ENCODE measurements at places on chromosomes 4 and X.

GRCh38 chr4:149048451-149049143, 606.4 kb upstream of the NR3C2 start:
- no peak for DNase-seq

DNA sequence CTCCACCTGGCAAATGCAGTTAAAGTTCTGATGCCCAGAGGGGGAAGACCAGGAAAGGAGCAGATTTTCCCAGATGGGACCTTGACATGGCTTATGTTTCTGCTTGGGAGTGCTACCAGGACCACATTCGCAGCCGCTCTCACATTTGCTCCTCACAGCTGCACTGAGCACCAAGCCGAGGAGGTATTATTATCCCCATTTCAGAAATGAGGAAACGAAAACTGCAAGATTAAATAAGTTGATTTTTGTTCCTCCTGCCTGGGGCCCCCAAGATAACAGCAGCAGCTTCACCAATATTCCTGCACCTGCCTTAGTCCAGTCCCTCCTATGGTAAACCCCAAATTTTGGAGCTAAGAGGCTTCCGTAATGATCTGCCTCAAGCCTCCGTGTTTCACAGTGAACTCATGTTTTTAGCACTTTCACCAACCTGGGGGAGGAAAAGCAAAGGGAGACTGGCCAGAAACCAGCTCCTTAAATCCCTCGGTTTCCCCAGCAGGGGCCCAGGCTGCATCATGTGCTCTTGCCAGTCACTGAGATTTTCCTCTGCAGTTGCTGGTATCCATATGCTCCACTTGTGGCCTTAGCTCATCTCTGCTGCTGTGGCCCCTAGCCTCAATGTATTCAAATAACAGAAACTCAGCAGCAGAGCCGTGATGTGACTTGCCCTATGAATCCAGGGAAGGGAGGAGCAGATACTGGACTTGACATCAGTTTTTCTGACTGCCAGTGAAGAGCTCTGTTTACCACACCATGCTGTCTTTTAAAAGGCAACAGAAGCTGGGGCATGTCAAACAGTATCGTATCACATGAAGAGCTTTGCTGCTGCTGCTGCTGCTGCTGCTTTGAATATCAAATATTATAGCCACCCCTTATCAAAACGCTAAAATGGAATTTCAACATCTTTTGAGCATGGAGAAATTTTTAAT, 95.5 kb upstream of the KLHL13 start:
- DNase-seq, result no peak

GRCh38 chr4:63717384-63717783, 691.9 kb downstream of the TECRL start:
- peak; percentile 7 for DNase-seq

DNA sequence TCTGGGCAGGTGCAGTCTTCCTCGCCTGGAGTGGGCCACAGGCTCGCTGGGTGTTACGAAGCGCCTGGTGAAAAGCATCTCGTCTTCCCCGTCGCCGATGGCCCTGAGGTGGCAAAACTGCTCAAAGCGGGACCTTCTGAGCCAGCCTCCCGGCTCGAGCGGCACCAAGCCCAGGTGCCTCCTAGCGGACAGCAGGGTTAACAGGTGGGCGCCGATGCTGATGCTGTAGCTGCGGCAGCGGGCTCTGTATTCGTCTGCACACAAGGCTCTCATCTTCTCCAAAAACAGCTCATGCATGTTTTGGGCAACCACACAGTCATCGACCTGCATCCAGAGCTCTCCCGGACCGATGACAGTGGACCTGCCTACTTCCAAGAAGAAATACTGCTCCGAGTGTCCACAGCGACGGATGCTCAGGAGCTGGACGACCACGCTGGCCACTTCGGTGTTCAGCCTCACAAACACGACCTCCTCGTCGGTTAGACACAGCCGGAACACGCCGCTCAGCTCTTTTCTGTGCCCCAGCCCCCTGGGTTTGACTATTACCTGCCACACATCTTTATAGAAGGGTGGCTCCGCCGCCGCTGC, 1.2 kb downstream of the IRS4 start:
- peak; percentile 16 for DNase-seq

DNA sequence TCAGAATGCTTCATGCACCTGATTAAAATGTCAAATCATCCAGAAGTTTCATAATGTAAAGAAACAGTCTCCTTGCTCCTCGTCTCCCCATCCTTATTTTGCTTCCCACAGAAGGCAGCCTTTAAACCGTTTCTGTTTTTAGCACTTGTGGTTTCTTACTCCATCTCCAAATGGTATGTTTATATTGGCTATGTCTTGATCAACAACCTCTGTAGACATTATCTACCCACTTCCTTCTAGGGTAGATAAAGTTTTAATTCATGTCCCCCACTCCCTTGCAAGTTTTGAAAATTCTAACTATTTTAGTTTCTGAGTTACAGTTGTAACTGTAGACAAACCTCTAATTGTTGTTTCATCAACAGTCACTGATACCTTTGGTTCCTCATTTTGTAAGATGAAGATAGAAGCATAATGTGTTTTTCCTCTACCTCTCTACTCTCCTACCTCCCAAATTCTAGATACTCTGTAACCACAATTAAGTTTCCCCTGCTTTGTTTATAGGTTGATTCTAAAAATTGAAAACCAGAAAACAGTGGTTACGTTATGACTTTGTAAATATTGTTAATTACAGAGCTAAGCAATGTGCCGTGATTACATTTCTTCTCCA, 291.7 kb upstream of the GATB start:
- no peak for DNase-seq

GRCh38 chr4:47829438-47829837, 8.4 kb downstream of the CORIN start:
- DNase-seq, result no peak

DNA sequence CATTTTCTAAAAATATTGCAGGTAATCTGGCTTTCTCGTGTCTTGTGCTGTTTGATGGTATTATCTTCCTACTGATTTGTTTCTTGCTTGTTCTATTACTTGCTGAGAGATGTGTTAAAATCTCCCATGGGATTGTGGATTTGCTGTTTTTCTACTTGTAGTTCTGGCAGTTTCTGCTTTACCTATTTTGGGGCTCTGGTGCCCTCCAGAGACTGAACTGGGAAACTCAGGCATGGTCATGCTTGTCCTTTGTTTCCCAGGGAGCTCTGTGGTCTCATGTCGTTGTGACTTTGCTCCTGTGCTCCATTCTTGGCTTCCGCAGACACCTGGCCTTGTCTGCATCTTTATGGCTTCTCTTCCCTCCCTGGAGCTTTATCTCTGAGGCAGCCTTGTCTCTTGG, 39.5 kb downstream of the NSD2 start:
- DNase-seq, result no peak

DNA sequence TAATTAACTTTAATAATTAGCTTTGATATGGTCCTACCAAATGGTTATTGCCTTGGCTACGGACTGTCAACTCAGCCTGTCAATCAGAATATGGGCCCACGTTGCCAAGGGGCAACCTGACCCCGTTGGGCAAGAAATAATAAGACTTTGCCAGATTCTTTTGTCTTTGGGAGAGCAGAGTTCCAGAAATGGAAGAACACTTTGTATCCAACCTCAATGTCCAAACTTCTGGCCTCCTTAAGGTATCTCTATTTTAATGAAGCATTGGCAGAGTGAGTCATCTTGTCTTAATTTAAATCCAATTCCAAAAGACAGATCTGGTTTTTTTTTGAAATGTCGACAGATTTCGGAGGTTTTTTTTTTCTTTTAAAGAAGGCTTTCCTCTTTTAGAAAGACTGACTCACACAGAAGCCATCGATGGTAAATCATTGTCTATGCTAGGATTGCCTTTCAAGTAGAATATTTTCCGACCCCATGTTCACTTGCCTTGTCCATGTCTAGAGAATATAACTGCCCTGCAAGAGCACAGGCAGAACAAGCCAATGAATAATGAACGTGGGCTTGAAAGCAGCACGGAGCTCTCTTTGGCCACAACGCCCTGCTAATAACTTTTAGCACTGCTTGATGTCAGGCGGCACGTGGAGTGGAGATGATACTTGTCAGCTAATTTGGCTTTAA, 190.3 kb upstream of the GATB start:
- DNase-seq, result no peak
